ENCODE measurements at places on chromosomes 3 and 15.

DNA sequence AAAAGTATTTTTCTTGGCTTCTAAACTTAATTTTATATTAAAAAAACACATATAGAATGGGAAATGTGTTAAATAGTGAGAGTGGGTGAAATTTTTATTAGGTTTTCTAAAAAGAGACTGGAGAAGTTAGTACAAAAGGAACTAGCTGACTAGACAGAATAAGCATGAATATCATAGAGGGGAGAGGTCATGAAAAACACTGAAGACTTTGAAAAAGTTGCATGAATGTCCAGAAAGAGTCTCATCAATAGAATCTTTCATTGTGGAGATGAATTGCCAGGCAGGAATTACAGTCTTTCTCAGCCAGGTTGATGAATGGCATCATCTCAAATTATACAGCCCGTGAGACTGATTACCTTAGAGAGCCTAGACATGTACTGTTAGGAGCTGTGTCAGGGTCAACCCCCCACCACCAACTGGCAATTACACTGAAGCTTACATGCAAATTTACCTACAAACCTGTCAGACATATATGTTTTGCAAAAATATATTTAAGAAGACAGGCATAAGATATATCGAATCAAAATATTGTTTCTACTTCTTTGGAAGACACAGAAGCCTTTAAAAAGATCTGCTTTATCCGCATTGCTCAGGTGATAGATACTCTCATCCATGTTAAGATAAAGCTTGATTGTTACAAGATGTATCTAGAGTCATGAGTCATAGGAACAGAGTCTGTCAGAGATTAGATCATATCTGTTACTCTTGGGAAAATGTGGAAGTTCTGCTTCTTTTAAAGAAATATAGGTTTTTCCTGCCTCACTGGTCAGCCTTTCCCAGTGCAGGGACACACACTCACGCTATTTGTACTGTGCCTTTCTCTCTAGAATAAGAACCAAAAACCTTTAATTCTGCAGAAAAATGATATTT is 34.8 kb upstream of the PFN2 start:
- no peak for DNase-seq

DNA sequence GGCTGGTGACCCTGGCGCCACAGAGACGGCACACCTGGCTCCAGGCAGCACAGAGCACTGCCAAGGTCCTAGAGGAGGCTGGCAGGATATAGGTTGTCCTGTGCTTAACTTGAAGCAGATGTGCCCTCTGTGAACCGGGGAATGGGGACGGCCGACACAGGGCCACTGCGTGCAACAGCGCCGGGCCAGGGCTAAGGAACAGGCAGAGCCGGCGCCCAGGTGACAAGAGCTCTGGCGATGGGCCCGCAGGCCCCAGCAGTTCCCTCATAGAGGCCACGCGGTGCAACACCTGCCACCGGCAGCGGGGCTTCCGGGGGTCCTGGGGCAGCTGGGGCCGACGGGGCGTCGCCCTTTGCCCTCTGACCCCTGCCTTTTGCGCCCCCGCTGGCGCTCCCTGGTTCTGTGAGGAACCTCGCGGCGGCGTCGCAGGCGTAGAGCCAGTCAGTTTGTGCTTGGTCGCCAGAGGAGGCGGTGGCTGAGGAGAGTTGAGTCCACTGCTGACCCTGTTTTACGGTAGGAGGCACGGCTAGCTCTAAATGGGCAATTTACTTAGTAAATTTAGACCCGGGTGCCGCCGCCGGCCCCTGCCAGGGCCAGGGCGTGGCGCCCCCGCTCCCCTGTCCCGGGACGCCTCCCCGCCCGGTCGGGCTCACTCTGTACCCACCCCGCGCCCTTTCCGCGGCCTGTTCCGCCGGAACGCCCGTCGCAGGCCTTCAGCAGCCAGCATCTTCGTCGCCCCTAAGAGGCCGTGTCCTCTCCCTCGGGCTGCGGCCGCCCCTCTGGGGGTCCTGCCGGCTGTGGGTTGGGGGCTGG is at the start of gene NPAP1:
TSS of gene NPAP1 (plus strand) at position 444 of the 813 bp plus-strand sequence. CDS start at position 537, 93 bp downstream.
- DNase-seq, result no peak

- DNase-seq, result no peak
Measured at GRCh38 chr15:80494351-80494751, 90.2 kb downstream of the ARNT2 start.

DNA sequence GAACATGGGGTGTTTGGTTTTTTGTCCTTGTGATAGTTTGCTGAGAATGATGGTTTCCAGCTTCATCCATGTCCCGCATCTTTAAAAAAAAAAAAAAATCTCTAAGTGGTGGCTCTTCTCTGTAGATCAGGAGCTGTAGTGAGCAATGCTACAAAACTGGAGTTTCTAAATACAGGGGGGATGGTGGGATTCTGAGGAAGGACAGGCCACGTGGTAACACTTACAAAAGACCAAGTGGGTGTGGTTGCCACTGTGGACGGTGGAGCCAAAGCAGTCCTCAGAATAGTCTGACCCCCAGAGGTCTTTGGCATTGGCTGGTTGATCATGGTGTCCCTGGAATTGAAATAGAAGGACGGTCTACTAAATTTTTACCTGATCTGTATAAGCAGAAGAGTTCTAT is 7.7 kb downstream of the CCRL2 start:
- DNase-seq, result no peak

- no peak for DNase-seq
Measured at GRCh38 chr15:59668556-59668955, 11.2 kb upstream of the GTF2A2 start.

DNA sequence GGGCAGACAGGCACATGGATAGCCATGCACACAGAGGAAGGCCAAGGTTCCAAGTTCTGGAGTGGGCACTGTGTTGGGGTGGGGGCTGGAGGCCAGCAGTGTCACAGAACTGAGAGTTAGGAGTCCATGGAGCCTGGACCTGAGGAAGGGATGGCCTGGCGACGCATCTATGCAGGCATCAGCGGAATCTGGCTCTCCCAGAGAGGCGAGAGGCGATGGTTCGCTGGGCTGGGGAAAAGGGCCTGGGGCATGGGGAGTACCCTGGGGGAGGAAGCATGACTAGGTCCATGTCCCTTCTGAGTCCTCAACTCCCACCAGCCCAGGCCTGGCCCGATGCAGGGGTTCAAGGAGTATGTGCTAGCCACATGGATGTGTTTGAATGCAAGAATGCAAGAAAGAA is 192.8 kb upstream of the LINGO1 start:
- DNase-seq, result no peak

- no peak for DNase-seq
Measured at GRCh38 chr15:74841891-74842373, 1.0 kb downstream of the ULK3 start.

DNA sequence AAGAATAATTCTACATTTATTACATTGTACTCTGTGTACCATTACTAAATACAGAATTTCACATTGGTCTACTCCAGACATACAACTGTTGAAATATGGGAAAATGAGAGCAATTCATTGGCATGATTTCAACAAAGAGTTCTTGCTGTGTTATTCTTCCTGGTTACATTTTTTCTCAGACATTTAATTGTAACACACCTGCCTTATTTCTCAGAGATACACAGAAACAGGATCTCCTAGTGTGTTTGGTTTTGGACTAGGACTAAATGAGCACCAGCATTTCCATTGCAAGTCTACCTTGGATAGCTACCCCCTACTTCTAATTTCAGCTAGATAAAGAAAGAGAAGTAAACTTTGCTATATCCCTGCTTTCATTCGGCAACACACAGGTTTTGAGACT is 274.3 kb upstream of the CNTN4 start:
- no peak for DNase-seq

DNA sequence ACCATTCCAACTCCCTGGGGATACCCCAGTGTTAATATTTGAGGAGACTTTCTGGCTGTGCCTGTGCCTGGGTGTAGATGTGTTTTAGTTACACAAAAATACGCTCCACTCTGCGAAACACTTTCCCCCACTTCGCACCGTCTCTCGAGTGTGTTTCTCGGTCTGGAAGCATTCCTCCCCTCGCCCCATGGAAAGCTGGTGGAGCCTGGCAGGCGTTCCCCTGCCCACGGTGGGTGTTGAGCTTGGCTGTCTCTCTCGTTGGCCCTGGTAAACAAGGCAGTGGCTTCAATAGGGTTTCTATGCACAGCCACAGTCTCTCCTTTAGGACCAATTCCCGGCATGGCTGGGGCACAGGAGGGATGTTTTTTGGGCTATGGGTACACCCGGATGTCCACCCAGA is 19.3 kb downstream of the IQSEC1 start:
- no peak for DNase-seq

GRCh38 chr15:101288905-101289513 is 6.0 kb downstream of the SNRPA1 start:
- peak; percentile 68 for DNase-seq

GRCh38 chr3:33911525-33912322 is 113.3 kb downstream of the PDCD6IP start:
- DNase-seq, result no peak

DNA sequence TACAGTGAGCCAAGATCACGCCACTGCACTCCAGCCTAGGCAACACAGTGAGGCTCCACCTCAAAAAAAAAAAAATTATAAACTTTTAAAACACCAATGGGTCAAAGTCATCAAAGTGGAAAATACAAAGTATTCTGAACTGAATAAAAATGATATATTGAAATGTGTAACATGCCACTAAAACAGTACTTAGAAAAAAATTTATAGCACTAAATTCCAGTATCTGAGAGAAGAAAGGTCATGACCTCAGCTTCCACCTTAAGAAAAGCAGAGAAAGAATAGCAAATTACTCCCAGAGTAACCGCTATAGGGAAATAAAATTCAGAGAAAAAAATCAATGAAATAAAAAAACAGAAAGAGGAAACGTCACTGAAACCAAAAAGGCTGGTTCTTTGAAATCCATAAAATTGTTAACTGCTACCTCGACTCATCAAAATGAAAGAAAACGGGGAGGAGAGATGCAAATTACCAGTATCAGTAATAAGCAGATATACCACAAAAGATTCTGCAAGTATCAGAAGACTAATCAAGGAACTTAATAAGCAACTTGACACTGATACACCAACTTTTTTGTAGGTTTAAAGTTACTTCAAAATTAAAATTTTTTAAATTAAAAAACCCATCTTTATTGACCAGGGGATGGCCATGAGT is 20.8 kb downstream of the ATP13A3 start:
- DNase-seq, result no peak

DNA sequence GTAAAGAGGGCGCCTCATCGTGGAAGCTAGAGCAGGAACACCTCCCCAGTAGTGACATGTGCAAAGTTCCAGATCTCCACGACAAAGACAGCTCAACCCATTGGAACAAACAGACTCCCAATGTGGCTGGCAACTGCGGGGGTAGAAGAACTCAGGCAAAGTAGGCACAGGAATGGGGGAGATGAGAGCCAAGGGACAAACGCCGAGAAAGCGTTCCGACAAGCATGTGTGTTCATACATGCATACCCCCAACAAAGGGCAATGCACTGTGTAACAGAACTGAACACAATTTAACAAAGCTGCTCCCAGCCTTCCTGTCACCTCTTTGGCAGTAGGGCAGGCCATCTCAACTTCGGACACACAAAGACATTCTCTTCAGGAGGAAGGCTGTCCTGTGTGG is 11.6 kb downstream of the RCCD1 start:
- no peak for DNase-seq

- DNase-seq, result no peak
Measured at GRCh38 chr15:92304223-92304975, 89.3 kb upstream of the ST8SIA2 start.

DNA sequence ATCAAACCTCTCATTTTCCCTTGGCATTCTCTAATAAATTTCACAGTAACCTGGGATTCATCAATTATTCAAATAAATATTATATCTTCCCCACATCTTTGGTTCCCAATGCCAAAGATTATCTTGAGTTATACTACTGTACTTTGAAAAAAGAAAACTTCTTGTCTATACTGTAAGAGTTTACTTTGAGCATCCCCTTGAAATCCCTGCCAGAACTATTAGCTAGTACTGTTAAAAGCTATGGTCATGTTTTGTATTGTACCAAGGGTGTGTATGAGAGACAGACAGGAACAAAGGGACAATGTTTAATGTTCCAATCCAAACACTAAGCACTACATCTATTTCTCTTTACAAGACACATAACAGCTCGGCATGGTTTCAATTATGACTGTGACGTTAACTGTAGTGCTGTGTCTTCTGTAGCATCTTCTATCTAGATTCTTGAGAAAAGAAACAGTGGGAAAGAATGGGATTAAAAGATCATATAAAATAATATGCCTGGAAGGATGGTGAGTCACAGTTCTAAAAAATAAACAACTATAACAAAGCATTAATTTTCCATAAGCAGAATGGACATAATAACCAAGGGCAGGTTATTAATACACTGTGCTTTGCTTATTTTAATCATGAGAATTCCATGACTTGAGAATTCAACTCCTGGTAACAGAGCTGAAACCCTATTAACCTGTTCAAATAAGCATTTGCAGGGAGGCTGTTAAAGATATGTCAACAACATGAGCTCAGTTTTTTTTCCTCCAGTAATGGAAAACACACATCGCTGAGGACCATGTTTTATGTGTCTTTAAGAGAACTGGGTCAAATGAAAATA is 71.1 kb downstream of the ALDH1A2 start:
- no peak for DNase-seq

DNA sequence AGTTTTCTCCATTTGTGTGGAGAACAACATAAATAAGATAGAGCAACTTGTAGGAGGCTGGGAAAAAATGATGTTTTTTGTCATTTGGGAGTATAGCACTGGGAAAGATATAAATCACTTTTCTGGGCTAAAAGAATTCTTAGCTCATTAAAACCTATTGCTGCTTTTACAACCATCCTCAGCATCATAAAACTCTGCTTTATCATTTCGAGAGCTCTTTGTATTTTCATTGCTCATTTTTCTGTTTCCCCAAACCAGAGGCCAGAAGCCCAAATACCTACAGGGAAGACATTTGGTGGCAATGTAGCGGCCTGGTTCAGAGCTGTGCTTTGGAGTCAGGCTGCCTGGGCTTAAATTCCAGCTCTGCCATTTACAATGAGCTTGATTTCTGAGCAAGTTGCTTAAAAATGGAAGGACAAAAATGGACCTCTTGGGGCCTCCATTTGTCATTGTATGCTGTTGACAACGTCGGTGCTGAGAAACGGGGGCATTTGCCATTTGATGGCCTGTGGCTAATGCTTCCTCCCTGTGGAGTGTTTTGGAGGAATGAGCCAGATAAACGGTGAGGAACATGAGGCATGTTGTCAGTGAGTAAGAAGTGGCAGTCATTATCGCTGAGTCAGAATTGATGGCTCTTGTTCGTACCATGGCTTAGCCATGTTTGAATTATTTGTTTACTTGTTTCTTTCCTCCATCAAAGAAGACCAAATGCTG is 260.0 kb downstream of the EBLN2 start:
- DNase-seq, result no peak

- no peak for DNase-seq
Measured at GRCh38 chr3:134956395-134956794, 161.3 kb downstream of the EPHB1 start.

- no peak for DNase-seq
Measured at GRCh38 chr3:188602111-188602510, 448.2 kb downstream of the LPP start.

DNA sequence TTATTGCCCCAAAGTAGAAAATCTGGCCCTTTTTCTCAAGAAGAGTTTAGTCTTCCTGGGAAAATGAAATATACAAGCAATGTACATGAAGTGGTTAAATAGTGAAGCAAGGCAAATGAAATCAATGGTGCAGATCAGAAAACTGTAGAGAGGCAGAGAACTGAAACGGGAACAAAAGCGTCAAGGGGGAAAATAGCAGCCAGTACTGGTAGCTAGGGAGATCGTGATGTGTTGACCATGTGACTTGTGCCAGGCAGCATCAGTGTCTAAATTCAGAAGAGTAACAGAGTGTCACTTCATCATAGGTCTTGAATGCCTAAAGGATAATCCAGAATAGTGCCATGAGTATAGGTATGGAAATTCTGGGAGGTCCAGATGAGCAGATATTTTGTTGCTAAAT is 163.1 kb downstream of the CHL1 start:
- no peak for DNase-seq
